ENCODE measurements at places on chromosomes 5 and 9.
A peak's percentile ranks its signal among the peaks of the same experiment; 100 is the strongest.

DNA sequence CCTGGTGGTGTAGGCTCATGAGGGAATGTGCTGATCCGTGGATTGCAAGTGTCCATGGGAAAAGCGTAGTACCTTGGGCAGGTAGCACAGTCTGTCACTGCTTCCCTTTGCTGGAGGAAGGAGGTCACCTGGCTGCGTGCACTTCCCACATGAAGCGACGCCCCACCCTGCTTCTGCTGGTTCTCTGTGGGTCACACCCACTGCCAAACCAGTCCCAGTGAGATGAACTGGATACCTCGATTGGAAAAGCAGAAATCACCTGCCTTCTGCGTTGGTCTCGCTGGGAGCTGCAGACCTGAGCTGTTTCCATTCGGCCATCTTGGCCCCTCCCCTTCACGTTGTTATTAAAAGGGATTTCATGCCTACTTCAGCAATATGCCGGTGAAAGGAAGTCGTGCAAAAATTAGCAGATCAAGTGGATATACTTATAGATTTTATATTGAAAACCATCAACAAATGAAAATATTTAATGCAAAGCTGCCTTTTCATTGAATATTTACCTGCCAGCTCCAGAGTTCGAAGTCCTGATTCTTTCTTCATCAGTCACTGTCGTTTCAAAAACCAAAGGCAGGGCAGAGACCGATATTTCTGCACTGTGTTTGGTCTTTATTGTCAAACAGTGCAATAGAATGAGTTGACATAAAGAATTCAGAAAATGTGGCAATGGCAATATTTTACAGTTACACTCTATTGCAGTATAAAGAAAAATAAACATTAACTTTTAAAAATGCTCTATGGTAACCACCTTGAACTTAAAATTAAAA, 123.2 kb downstream of the JAKMIP2 start:
- no peak for DNase-seq

DNA sequence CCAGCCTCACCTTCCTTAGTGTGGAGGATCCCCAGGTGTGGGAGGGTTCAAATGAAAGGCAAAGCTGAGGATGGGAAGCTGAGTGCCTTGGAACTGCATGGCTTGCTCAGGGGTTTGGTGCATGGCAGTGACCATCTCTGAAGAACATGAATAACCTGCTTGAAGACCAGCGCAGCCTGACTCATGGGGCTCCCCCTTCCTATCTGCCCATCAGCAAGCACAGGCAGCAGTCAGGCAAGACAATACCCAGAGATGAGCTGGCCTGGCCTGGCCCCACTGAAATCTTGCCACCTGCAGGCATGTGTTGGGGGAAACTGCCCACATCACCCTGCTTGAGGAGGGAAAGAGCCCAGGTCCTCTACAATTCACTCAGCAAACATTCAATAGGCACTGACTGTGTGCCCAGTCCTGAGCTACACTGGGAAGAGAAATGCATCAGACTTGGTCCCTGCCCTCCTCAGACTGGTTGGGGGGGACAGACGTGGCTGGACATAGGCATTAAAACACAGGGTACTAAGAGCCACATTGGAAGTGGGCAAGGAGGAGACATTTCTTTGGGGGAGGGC, 105.0 kb upstream of the ALDH1B1 start:
- DNase-seq = no peak

GRCh38 chr9:110464321-110464720, 115.2 kb downstream of the SVEP1 start:
- no peak for DNase-seq

GRCh38 chr5:4640795-4641194, 499.3 kb upstream of the ADAMTS16 start:
- peak; percentile 51 for DNase-seq

GRCh38 chr5:180423133-180423532, 70.0 kb upstream of the GFPT2 start:
- DNase-seq = no peak

- DNase-seq = peak; percentile 95
Measured at GRCh38 chr5:72436796-72437471, 70.3 kb downstream of the ZNF366 start.

GRCh38 chr9:1994180-1994579, 21.0 kb upstream of the SMARCA2 start:
- peak; percentile 5 for DNase-seq

DNA sequence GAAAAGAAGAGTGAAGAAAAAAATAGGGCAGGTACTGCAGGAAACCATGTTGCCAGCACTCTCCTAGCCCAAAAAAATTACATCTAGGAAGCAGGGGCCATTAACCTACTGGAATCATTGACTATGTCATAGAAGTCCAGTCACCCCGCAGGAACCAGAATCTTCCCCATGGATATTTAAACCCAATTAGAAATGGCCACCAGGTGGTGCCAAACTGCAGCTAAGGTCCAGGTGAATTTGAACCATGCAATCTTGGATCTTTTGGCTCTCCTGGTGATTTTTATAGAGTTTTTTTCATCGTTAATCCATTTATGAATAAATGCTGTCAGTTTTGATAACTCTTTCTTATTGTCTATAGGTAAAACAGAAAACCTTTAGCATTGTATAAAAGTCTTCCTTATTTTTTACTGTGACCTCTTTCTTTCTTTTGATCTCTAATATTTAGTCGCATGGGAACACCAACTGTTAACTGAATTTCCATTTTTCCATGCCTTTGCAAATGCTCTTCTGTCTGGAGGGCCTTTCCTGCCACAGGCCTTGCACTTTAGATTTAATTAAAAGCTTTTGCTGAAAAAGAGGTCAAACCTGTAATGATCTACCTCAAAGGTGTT, 147.5 kb upstream of the FGF10 start:
- peak; percentile 24 for DNase-seq

DNA sequence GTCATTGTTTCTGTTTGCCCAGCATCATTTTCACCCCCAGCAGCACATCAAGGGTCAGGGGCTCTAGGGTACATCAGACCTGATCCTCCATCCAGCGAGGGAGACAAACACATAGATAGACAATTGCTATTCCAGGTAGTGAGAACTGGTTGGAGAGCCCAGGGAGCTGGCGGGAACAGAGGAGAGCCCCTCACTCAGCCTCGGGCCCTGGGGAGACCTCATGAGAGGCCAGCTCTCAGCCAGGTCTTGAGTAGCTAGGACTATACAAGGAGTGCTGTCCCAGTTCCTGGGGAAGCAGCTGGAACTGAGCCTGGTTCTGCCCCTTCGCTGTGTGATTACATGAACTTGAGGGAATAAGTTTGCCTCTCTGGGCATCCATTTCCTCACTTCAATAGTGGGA, 80.3 kb downstream of the HRH2 start:
- DNase-seq = no peak

GRCh38 chr9:4833781-4834560, 41.2 kb downstream of the RCL1 start:
- DNase-seq = no peak

GRCh38 chr9:136204838-136205706, at the start of gene LHX3:
Gene LHX3 (minus strand): TSS chr9:136205128. CDS start chr9:136205012, 116 bp downstream.
- DNase-seq = peak; percentile 27

- DNase-seq = no peak
Measured at GRCh38 chr9:131960311-131960710, 119.4 kb downstream of the MED27 start.

DNA sequence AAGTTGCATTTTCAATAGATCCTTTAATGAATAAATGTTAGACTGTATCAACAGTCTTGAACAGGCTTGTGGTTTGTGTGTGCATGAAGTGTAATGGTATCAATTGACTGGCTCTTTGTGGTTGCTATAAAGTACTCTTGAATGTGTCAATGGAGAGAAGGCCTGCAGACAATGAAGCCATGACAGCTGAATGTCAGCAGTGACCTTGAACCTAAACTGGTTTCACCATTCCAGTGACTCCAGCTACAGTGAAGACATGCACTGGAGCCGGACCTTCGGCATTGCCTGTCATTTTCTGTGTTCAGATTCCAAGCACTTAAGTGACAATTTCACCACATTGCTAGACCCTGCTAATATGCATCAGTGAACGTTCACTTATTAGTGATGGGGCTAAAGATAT, 276.0 kb upstream of the TMEM161B start:
- DNase-seq = no peak

DNA sequence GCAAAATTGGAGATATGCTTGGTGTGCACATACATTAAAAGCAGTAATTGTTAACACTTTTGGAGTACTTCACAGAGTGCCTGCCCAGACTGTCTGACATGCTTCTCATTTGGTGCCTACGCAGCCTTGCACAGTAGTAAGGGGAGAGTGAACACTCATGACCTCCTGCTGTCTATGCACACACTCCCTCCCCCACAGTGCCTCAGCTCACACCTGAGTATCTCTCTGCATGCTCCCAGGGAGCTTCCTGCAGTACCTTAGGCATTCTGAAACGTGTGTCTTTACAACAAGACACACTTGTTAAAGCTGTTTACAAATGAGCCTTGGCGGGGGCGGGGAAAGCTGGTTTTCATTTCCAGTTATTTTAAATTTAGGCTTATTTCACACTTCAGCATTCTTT, 18.0 kb downstream of the MAP3K1 start:
- DNase-seq = no peak

GRCh38 chr5:44440186-44440585, 51.0 kb upstream of the FGF10 start:
- no peak for DNase-seq

GRCh38 chr5:170315154-170315553, 17.6 kb upstream of the LCP2 start:
- no peak for DNase-seq

DNA sequence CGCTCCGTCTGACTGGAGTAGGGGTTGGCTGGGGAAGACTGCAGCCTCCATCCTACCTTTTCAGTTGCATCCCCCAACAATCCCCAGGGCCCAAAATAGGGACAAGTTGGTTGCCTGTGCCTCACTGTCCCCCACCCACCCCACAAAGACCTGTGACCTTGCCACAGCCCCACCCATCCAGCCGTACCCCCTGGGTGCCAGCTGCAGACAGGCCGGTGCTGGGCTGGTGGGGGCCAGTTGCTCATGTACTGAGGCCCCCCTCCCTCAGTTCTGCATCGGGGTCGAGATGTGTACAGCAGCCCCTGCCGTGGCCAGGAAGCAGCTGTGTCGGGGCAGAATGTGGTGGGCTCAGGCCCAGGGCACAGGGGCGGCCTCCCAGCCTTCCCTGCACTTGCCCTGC, 374 bp downstream of the LCNL1 start:
- no peak for DNase-seq

DNA sequence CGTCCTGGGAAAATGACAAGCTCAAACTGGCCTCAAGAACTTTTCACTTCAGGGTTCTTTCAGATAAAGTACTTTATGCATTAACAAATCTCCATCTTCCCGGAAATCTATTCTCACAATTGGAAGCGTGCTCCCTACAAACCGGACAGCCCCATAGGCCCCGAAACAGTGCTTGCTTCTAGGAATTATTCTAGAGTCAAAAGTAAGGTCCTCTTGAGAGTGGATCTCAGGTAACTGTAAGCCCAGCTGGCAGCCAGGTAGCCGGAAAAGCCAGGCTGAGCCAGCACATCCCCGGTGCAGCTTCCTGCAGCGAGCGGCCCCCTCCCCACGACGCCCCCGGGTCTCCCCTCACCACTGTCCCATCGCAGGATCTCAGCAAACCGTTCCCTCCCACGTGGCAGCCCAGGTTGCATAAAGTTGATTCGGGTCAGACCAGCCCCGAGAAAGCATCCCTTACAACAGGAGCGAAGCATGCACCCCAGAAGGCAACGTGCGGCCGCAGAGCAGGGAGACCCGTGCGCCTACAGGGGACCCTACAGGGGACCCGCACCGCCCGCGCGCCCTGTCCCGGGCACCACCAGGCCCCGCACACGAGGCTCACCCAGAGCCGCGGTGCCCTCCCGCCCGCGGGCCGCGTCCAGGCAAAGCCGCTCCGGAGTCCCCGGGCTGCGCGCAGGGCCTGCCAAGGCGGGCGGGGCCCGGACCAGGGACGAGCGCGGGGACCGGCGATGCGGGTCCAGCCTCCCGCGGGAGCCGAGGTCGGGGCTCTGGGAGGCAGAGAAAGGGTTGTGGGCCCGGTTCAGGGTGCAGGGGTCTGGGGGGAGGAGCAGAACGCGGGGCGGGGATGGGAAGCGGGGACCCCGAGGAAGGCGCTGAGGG, 920 bp downstream of the LPCAT1 start:
- DNase-seq = no peak

- no peak for DNase-seq
Measured at GRCh38 chr9:134656334-134657006, 14.9 kb downstream of the COL5A1 start.

GRCh38 chr9:69157751-69158466, 16.2 kb upstream of the TJP2 start:
- DNase-seq = peak; percentile 20

DNA sequence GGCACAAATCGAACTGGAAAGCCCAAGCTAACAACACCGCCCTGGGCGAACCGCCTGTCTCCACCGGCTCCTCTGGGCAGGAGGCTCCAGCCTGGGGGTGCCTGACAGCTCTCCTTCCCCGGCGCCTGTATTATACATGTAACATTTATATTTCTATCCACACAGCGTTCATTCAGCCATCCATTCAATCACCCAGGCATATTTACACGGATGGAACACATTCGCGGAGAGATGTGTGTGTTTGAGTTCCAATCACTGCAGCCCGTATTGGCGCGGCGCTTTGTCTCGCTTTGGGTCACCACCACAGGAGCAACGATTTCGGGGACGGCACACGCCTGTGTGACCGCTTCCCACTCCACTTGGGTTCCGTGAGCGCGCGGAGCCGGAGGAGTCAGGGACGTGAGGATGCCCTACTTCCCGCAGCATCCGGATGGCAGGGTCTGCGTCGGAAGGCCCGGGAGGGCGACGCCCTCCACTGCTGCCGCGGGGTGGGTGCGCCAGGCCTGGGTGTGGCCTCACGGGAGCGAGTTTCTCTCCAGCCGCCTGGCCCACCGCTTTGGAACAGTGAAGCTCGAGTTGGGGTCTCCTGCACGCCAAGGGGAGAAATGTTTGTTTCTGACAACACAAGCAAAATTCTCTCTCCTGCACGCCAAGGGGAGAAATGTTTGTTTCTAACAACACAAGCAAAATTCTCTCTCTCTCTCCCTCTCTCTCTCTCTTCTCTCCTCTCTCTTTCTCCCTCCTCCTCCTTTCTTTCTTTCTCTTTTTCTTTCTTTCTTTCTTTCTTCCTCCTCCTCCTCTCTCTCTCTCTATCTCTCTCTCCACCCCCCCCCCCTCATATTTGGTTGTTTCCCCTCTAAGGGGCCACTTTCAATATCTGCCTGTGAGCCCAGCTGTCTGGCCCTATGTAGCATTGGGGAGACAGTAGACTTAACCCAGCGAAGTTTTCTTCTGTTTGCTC, 1.1 kb upstream of the SV2C start:
- DNase-seq = no peak

- DNase-seq = peak; percentile 63
Measured at GRCh38 chr5:67404256-67405100, 207.9 kb upstream of the CD180 start.

- DNase-seq = peak; percentile 62
Measured at GRCh38 chr5:98514215-98514614, 259.2 kb upstream of the RGMB start.

DNA sequence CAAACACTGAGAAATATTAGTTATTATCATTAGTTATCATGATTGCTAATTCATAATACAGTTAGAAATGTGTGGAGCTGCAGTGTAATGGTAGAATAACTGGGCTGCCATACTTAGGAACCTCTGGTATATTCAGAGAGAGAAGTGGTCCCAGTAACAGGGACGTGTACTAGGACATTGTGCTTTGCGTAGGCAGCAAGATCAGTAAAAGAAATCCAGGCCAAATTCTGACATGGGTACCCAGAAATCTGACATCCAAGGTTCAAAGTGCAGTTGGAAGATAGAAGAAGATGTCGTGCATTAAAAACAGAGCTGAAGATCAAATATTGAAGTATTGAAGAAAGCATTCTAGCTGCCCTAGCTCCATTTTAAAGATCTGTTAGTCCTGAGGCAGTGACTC, 1160.7 kb upstream of the DMAC1 start:
- DNase-seq = no peak

All from fibroblast of skin of scalp (primary cell).